ENCODE measurements at places on chromosomes 1 and 21.

GRCh38 chr1:244968471-244968871, 104.1 kb upstream of the HNRNPU start:
- peak; percentile 26 for DNase-seq

- DNase-seq = no peak
Measured at GRCh38 chr1:209751627-209752231, 4.1 kb upstream of the TRAF3IP3 start.

- no peak for DNase-seq
Measured at GRCh38 chr21:35002879-35003722, 46.0 kb downstream of the RUNX1 start.

DNA sequence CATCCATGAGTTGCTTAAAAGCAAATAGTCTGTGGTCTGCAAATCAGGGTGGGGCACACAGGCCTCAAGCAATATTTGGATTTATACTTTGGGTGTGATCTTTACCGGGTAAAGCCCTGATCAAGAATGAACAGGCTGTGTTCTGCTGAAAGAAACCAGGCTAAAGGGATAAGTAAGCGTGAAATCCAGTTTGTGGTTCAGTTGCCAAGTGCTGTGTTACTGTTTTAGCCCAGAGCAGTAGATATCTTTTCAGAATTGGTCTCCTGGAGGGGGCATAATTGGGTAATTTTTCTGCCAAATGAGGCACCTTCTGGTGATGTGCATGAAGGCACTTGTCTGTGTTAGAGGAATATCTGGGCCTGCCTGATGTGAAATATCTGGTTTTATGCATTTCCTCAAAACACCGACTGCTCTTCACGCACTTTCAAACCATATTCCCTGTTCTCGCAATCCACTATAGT, 21.4 kb downstream of the AIM2 start:
- DNase-seq = no peak

DNA sequence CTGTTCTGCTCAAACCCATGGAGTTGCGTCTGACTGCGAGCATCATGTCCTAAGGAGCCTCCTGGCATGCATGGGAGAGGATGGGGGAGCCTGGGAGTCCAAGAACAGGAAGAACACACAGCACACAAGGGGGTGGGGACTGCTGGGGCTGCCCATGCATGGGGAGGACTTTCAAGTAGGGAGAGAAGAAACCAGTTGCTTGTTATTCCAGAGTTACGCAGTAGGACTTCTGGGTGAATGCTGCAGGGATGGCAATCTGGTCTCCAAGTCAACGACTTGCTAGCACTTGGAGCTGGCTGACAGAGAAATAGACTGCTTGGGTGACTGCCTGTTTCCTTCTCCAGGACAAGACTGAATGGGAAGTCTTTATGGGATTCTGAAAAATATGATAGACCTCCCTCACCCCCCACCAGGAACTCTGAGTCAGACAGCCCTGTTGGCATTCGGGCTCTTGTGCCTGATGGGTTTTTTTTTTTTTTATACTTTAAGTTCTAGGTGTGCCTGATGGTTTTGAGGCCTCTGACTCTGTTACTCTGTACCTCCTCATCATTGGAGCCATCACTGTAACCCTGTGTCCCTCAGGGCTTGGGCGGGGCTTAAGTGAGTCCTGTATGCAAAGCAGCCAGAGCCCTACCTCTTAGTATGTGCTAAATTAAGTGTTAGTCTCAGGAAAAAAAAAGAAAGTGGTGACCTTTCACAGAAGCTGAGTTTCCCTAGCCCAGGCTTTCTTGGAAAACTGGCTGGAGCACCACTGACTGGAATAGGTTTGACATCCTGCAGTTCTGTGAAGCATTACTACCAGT, 30.3 kb downstream of the MAP3K21 start:
- DNase-seq = no peak

DNA sequence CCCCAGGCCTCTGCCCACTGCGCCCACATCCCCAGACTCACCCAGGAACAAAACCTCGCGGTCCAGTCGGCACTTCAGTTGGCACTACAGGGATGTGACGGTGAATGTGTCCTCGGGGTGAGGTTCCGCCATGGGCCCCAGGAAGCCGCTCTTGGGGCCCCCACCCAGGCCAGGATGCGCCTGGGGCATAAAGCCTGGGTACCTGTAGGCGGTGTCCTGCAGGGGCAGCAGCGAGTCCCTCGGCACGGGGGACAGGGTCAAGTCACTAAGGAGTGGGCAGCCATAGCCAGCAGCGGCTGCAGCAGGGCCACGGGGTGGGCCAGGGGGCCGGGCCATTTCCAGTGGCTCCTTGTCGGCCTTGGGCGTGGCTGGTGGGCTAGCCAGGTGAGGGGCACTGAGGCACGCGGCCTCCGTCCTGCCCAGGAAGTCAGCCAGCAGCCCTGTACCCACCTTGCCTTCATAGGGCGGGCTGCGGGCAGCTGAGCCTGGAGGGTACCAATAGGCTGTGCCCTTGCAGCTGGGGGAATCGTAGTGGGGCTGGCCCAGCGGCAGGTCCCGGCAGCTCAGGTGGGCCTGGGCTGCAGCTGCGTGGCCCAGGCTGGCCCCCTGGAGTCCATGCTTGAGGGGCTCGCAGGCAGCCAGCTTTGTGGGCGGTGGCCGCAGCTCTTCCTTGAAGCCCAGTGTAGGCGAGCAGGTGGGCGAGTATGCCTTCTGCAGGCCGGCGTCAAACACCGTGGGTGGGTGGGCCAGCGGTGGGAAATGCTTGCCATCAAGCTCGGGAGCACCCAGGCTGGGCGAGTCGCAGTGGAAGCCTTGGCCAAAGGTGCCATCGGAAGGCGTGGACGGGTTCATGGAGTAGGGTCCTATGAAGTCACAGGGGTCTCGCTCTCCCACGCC, 56.5 kb downstream of the AHDC1 start:
- no peak for DNase-seq

DNA sequence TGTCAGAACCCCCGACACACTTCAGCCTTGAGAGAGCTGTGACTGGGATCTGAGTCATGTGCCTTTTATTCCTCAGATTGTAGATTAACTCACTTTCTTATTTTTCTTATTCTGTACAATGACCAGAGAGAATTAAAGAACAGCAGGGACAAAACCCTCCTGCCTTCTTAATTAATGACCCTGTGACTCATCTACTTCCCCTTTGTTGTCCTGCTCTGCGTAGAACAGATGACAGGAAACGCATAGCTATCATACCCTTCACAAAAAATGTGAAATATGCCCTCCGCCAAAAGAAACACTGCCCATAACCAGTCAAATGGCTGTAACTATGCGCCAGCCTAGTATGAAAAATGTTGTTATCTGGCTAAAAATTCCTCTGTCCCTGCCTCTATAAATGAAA, 9.1 kb upstream of the PADI2 start:
- DNase-seq = no peak

- no peak for DNase-seq
Measured at GRCh38 chr1:58591806-58592205, 14.8 kb upstream of the TACSTD2 start.

- no peak for DNase-seq
Measured at GRCh38 chr1:23824711-23825075, 536 bp downstream of the HMGCL start.

DNA sequence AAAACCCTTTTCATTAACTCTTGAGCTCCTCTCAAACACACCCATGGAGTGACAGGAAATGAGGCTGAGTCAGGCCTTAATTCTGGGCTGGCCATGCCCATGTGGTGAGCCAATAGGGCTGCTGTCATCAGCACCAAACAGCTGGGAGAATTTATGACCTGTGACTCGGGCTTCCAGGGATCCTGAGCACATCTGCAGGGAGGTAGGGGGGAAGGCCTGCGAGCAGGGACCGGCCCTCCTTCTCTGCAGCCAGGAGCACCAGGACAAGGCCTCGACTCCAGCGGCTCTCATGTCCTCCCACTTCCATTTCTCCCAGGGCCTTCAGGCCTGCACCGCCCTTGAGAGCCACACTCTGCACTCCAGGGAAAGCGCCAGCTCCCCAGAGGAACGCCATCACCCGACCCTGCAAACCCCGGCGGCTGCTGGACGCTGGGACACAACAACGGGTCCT, 14.6 kb downstream of the RIPK4 start:
- no peak for DNase-seq

DNA sequence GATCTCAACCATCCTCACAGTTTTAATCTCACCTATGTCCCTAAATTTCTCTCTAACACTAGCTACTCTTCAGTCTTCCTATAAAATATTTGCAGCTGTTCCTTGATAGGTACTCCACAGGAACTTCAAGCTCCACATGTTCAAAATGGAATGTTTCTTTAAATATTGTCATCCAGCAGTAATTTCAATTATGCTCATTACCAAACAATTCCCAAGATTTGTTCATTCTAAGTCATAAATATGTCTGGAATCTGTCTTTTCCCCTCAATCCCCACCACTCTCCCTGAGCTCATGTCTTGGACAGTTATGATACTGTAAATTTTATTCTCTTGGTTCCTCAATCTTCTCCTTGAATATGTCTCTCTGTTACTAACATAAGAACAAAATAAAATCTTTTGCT, 214.4 kb downstream of the NRIP1 start:
- no peak for DNase-seq

DNA sequence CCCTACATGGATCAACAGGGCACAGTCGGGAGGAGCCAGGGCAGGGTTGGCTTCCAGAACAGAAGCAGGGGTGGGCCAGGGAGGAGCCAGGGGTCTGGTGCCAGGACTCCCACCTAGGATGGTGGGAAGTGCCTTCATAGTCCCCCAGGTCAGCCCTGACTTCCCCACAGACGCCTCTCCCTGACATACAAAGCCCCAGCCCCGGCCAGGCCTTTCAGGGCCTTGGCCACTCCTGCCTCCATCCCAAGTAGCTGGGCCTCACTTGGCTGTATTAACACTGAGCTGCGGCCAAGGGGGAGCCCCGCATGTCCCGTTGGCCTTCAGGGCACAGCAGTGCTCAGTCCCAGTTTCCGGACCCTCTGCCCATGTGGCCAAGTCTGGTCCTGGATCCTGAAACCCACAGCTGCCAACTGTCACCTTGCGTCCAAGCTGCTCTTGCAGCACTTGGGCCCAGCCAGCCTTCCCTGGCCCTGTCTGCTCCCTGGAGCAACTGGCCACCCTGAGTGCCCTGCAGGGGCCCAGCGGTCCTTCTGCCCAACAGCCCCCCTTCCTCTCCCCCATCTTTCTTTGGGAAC, 627.8 kb downstream of the MATN1 start:
- no peak for DNase-seq

DNA sequence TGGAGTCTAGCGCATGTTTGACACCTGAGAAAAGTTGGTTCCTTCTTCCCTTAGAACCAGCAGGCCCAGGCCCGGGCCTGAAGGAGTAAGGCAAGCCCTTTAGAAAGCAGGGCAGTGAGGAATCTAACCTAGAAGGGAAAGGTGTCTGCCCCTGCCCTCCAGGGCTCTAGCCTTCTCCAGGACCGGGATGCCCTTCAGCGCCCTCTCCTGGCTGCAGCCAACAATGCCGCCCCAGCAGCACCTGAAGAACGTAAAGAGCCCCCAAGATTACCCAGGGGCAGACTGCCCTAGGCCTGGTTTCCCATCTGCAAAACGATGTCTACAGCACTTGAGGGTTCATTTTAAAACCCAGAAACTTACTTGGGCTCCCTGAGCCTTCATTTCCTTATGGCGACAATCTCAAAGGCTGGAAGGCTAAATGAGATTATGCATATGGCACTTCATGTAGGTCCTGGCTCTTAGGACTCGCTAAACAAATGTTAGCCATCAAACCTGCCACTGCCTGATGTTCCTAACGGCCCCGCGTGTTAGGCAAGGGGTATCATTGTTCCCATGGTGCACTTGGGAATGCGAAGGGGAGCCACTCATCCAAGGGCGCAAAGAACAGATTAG, 106.7 kb upstream of the KLHDC7A start:
- DNase-seq = no peak

- no peak for DNase-seq
Measured at GRCh38 chr1:202283379-202283844, 58.3 kb downstream of the UBE2T start.

- DNase-seq = no peak
Measured at GRCh38 chr21:36509973-36510664, 30.2 kb upstream of the CLDN14 start.

GRCh38 chr1:176691251-176692228, 228.6 kb downstream of the PAPPA2 start:
- peak; percentile 74 for DNase-seq

- no peak for DNase-seq
Measured at GRCh38 chr1:25563330-25564215, 20.2 kb downstream of the LDLRAP1 start.

DNA sequence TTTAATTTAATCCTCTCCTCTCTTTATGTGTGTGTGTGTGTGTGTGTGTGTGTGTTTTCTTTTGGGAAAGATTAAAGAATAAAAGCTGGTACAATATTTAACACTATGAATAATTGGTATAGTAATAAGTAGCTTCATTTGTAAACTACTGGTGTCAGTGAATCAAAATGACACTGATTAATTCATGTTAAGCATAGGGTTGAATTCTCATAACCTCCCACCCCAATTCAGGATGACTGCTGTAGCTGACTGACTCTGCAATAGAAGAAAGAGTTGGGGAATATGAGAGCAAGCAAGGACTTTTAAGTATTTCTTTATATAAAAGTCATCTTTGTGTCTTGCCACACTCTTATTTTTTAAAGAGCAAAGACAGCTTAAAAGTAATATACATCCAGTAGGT, 13.1 kb downstream of the SLC30A7 start:
- DNase-seq = no peak

GRCh38 chr1:100347009-100347966, 5.0 kb upstream of the CDC14A start:
- DNase-seq = no peak

DNA sequence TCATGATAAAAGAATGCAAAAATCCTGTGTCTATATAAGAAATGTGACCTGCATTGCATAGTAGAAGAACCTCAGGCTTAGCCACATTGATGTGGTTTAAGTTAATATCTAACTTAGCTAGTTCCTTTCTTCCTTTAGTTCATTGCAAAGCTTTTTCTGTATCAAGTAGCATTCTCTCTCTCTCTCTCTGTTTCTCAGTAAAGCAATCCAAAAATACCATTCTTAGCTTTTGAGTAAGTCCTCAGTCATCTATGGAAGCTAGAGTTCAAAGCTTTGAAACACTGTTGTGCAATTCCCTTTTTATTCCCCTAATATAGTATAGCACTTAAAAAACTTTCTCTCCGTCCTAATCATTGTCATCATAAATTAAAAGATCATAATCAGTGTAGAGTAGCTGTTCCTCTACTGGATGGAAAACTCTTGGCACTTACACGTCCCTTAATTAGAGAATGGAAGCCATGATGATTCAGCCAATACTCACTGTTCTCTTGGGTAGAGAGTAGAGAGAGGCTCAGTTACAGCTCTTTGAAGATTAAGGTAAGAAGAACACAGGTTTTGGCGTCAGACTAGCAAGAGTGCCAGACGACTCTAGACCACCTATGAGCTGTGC, 350.3 kb upstream of the LYPLAL1 start:
- no peak for DNase-seq

DNA sequence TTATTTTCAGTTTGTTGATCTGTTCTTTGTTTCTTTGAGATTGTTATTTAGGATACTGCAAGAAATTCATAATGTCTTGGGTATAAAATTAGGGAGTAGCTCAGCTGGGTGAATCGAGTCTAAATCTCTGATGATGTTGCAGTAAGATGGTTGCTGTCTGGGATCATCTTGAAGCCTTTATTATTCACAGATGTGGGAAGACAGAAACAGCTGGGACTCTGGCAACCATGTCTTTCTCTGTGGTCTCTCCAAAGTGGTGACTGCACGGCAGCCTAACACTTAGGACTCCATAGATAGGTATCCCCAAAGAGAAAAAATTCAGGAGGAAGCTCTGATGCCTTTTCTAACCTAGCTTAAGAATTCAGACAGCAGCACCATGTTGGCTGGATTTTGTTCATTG, 52.7 kb downstream of the RAP1A start:
- no peak for DNase-seq

Data from retina (tissue), 1 donor.